Osteocyte (in vitro differentiated cells): ENCODE measurements at places on chromosomes 3 and 15.

- H3K4me3 ChIP-seq: no peak overlapping the region
- H3K4me1 ChIP-seq: peaks cover 31% of the 10 kb centered on the region
- H3K36me3 ChIP-seq: no peaks in the 10 kb centered on the region
- H3K27me3 ChIP-seq: no peaks in the 10 kb centered on the region
- no peak overlapping the region for H3K27ac ChIP-seq
Measured at GRCh38 chr15:101613130-101614000, 38.8 kb downstream of the TM2D3 start.

DNA sequence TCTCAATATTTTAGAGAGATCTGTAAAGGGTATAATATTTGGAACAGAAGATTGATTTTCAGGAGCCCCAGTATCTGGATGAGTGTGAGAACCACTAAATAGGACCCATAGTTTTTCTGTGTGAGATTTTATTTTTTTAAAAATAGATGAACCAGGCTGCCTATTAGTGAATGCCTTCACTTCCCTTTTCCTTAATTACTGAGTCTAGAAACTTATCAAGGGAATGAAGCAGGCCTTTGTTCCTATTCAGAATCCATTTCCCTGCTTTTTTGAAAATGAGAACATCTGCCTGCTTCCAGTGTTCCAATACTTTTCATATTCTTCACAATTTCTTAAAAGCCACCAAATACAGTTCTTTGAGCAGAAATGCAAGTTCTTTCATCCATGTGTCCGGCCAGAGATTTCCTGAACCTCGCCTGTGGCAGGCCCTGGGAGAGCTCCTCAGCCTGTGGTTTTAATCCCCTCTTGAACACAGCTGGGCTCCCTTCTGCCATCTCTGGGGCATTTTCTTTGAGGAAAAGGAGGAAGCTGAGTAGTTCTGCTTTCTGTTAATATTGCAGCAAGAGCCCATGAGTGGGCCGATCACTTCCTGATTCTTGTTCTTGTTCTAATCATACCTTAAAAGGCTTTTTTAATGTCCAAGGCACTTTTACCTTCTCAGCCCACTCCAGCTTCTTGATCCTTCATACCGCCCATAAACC, 4.7 kb downstream of the EHD4 start:
- peaks cover 63% of the 10 kb centered on the region for H3K4me1 ChIP-seq
- H3K27ac ChIP-seq: peak overlapping the region; percentile 87
- no peaks in the 10 kb centered on the region for H3K27me3 ChIP-seq
- H3K36me3 ChIP-seq: no peaks in the 10 kb centered on the region

DNA sequence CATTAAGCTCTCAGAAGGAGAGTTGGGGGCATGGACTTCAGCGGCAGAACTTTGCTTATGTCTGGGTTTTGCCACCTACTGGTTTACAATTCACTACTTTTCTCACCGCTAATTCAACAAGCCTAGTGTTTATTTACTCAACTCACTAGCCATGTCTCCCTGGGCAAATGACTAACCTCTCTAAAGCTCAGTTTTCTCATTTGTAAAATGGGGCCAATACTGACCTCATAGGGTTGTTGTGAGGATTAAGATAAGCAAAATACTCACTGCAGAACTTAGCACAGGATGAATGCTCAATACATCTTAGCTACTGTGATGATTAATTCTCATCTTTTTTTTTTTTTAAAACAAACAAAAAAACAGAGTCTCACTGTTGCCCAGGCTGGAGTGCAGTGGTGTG, 106.3 kb downstream of the CADPS start:
- peaks cover 3% of the 10 kb centered on the region for H3K27me3 ChIP-seq
- no peak overlapping the region for H3K4me3 ChIP-seq
- no peaks in the 10 kb centered on the region for H3K4me1 ChIP-seq
- H3K36me3 ChIP-seq: no peaks in the 10 kb centered on the region
- H3K27ac ChIP-seq: no peak overlapping the region
- DNase-seq: no peak

GRCh38 chr3:13650210-13651056, 101.5 kb downstream of the FBLN2 start:
- no peaks in the 10 kb centered on the region for H3K36me3 ChIP-seq
- H3K4me3 ChIP-seq: no peak overlapping the region
- no peaks in the 10 kb centered on the region for H3K27me3 ChIP-seq
- peak; percentile 95 for DNase-seq
- peaks cover 18% of the 10 kb centered on the region for H3K4me1 ChIP-seq
- peak overlapping the region; percentile 73 for H3K27ac ChIP-seq

- no peaks in the 10 kb centered on the region for H3K27me3 ChIP-seq
- H3K4me3 ChIP-seq: no peak overlapping the region
- no peak for DNase-seq
- H3K27ac ChIP-seq: no peak overlapping the region
- H3K36me3 ChIP-seq: peaks cover 52% of the 10 kb centered on the region
- no peaks in the 10 kb centered on the region for H3K4me1 ChIP-seq
Measured at GRCh38 chr3:57627976-57628375, 30.8 kb upstream of the ARF4 start.

DNA sequence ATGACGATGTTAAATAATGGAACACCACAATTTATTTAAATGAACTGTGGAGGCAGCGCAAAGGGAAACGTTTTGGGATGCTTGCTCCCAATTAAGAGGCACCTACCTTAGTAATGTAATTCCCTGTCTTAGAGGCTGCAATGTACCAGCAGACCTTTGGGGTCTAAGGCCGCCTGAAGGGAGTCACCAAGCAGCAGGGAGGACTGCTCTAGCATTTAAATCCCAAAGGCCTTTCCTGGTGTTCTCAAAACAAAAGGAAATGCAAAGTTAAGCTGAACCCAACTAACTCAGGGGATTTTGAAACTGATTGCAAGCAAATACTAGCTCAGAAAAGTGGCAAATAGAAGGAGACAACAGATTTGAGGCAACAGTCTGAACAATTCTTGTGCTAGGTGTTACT, 510.8 kb downstream of the GABRG3 start:
- H3K36me3 ChIP-seq: no peaks in the 10 kb centered on the region
- H3K4me3 ChIP-seq: no peak overlapping the region
- no peaks in the 10 kb centered on the region for H3K27me3 ChIP-seq
- H3K27ac ChIP-seq: no peak overlapping the region

- DNase-seq: no peak
- no peaks in the 10 kb centered on the region for H3K4me1 ChIP-seq
- no peak overlapping the region for H3K4me3 ChIP-seq
- peaks cover 44% of the 10 kb centered on the region for H3K27me3 ChIP-seq
- no peak overlapping the region for H3K27ac ChIP-seq
Measured at GRCh38 chr3:72036899-72037298, 252.0 kb upstream of the PROK2 start.

- H3K36me3 ChIP-seq: no peaks in the 10 kb centered on the region
- H3K4me1 ChIP-seq: peaks cover 6% of the 10 kb centered on the region
- no peak overlapping the region for H3K27ac ChIP-seq
- no peak for DNase-seq
- H3K27me3 ChIP-seq: no peaks in the 10 kb centered on the region
- H3K4me3 ChIP-seq: no peak overlapping the region
Measured at GRCh38 chr3:18232317-18232716, 192.8 kb downstream of the SATB1 start.

DNA sequence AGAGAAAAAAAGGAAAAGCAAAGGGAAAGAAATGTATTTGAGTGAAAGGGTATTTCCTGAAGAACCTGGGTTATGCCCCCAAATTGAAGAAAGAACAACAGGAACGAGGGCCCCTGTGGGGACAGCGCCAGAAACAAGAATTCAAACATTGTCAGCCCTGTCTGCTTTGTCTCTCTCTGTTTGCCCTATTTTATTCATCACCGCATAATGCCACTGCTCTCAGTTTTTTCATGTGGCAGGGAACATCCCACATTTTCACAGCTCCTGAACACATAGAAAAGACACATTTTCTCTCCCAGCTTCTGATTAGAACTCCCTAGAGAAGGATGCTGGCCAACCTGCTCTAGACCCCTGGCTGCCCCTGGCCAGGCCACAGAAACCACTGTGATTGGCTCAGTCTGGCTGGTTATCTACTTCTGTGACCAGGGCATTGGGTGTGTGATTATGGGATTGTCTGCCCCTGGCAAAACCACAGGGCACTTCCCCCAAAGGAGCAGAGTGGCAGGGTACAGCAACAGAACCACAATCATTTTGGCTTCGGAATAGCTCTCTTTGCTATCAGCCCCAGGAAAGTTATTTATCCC, 31.3 kb upstream of the CCDC54 start:
- no peak overlapping the region for H3K4me3 ChIP-seq
- no peak overlapping the region for H3K27ac ChIP-seq
- DNase-seq: no peak
- H3K36me3 ChIP-seq: no peaks in the 10 kb centered on the region

GRCh38 chr3:146191051-146191450, 30.1 kb upstream of the PLOD2 start:
- peaks cover 15% of the 10 kb centered on the region for H3K36me3 ChIP-seq
- no peaks in the 10 kb centered on the region for H3K27me3 ChIP-seq
- no peak for DNase-seq
- H3K4me3 ChIP-seq: no peak overlapping the region
- H3K27ac ChIP-seq: no peak overlapping the region

DNA sequence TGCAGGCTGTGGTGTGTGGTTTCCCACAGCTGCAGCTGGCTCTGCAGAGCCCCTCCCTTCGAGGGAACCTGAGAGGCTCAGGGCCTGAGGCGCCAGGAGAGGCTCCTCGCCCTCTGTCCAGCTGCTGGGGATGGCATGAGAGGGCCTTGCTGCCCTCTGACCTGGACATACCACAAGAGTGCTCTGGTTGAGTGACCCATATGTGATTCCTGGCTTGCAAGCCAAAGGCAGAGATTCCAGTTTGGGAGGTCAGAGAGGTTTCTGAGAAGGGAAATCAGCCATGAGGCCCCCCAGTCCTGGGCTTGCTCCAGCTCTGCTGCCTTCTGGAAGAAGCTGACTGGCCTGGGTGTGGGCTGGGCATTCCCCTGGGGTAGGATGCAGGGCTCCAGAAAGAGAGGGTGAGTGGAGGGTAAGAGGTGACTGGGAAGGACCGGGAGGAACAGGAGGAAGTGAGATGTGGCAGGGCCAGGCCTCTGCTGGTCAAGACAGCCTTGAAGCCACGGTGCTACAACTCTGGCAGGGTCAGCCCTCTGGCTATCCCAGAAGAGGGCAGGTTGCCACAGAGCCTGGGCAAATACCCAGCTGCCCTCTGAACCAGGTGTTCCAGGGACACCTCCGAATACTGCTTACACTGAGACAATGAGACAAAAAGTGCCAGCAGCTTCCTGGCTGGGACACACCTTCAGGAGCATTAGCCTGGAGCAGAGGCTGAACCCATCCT, 16.0 kb upstream of the SRP14 start:
- peak; percentile 92 for DNase-seq
- no peaks in the 10 kb centered on the region for H3K27me3 ChIP-seq
- no peaks in the 10 kb centered on the region for H3K36me3 ChIP-seq
- peak overlapping the region; percentile 15 for H3K4me3 ChIP-seq
- peak overlapping the region; percentile 77 for H3K27ac ChIP-seq
- peaks cover 54% of the 10 kb centered on the region for H3K4me1 ChIP-seq

GRCh38 chr3:47108546-47108945, 55.4 kb downstream of the SETD2 start:
- H3K4me3 ChIP-seq: no peak overlapping the region
- H3K27me3 ChIP-seq: no peaks in the 10 kb centered on the region
- H3K4me1 ChIP-seq: peaks cover 16% of the 10 kb centered on the region

DNA sequence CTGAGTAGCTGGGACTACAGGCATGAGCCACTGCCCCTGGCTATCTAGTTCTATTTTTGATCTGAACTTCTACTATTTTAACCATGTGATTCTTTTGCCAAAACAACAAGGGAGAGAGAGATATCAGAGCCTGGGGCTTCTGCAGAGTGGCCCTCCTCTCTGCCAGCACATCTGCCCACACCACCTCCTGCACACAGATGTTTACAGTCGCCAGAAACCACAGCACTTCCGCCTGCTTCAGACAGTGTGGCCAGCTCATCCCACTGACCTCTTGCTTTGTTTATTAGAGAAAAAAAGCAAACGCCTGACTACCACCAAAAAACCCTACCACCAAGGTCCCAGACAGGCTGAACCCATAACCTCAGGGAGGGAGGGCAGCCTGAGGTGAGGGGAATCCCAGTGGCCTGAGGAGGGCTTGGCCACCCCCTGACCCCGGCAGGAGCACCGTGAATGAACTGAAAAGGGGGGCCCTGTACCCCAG, 85.9 kb upstream of the ABHD2 start:
- H3K27me3 ChIP-seq: peaks cover 19% of the 10 kb centered on the region
- no peaks in the 10 kb centered on the region for H3K36me3 ChIP-seq
- no peak overlapping the region for H3K4me3 ChIP-seq

DNA sequence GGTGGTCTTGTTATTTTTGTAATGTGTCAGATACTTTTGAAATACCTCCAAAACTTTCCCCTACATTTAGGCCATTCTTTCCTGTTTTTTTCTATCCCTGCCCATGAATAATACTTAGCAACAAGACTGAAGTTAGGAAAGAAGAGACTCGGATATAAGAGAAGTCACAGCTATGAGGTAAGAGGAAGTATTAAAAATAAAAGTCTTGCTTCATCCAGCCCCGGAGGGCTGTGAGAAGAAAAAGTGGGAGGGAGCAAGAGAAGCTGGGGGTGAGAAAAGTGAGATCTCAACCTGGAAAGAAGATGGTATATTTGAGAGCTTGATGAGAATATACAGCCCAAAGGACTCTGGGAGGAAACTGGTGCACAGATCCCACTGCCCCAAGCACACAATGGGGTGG, 213.5 kb upstream of the CDIN1 start:
- no peaks in the 10 kb centered on the region for H3K27me3 ChIP-seq
- H3K4me1 ChIP-seq: peaks cover 61% of the 10 kb centered on the region
- no peak for DNase-seq
- H3K27ac ChIP-seq: no peak overlapping the region
- no peaks in the 10 kb centered on the region for H3K36me3 ChIP-seq

DNA sequence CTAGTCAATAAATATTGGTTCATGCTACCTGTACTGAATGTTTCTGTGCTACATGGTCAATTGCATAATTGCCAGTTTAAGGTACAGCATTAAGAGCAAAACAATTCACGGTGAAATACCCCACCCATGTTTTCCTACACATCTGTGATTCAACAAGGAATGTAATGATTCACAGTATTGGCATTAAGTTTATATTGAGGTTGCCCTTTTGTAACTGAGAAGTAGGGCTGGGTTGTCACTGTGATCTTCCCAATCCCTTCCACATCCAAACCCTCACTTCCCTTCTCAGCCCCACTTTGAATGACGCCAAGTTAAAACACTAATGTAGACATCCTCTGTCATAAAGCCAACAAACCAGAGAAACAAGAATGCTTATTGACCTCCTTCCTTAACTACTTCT, 112.0 kb upstream of the TJP1 start:
- DNase-seq: no peak
- H3K27me3 ChIP-seq: no peaks in the 10 kb centered on the region
- H3K4me1 ChIP-seq: peaks cover 47% of the 10 kb centered on the region
- no peak overlapping the region for H3K4me3 ChIP-seq
- no peaks in the 10 kb centered on the region for H3K36me3 ChIP-seq
- H3K27ac ChIP-seq: peak overlapping the region; percentile 11
